ENCODE measurements at places on chromosomes 12 and 14.
A peak's percentile ranks its signal among the peaks of the same experiment; 100 is the strongest.

DNA sequence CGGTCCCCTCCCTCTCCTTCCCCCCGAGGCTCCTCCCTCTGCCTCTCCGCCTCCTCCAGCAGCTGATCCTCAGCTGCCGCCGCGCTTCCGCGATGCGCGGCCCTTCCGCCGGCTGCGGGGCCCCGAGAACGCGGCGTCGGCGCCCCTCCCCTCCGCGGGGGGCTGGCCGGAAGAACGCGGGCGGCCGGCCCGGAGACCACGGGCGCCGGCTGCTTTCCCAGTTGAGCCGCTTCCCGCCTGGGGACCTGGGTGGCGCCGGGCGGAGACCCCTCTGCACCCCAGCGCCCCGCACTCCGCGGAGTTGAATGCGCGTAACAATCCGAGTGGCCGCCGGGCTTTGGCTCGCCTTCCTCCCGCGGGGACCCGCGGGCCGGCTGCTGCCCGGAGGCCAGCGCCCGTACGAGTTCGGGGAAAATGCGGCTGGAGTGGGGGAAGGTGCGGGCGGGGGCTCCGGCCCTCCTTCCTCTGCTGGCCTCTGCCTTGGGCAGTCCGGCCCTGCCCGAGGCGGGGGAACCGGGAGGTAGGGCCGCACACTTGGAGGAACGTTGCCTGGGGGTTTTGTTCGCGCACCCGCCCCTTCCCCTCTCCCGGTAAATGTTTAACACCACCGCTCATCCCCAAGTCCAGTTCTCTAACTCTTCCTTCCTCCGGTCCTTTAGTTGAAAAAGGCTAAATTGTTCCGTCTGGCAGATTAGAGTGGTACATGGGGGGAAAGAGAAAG lies 393 bp upstream of the DCAF5 start:
- no peak for DNase-seq

DNA sequence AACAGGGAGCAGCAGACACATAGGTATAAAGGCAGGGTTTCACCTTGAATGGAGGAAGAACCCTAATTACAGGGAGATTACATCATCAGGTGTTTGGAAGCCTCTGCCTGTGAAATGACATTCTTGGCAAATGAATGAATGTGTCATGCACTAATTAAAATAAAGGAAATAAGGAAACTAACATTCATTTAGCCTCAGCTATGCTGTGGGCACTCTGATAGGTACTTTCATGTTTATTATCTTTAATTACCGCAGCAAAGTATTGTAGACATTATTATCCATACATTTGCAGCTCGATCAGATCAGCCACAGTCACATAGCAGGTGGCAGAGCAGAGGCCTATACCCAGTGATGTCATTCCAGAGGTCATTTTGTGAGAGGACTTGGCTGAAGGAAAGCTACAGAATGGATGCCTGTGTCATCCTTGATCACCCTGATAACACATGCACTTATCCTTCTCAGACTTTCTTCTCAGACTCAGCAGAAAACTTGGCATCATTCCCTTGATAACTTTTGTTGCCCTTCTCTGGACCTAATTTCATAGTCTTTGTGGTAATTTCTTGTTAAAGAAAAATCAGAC lies 18.4 kb downstream of the ZNF664 start:
- DNase-seq = no peak

- peak; percentile 10 for DNase-seq
Observed at GRCh38 chr14:100486025-100486828, 101.0 kb downstream of the BEGAIN start.

- DNase-seq = no peak
Observed at GRCh38 chr14:68864361-68864750, 71.5 kb upstream of the ZFP36L1 start.

GRCh38 chr14:100155049-100155621 lies 4.3 kb downstream of the DEGS2 start:
- DNase-seq = no peak

DNA sequence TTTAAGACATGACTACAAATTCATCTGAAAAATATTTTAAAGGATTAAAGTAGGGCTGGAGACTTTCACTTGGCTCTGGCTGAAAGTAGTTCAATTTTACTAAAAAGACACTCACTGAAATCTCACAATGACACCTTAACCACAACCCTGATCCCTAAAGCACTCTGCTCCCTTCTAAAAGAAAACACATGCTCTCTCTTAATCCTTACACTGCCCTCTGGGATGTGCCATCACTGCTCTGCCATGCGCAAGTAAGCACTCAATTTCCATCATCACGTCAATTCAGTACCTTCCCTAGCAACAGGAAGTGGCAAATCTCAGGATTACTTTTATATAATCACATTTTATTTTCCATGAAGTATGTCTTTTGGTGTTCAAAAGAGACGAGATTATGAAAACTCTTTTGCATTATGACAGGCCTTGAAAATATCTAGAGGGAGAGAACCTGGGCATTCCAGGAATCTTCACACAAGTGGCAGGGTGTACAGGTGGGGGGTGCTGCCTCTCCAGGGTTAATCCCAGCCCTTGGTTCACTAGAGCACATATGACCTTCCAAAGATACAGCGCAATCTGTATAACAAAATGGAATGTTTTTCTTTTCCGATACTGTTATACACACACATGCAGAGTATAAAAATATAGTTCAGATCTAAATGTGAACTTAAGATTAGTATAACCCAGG lies 7.3 kb downstream of the ATG14 start:
- no peak for DNase-seq

Measured in stimulated activated CD4-positive, alpha-beta T cell treated with anti-CD3 and anti-CD28 coated beads, Interleukin-1b, Interleukin-23, amount 100 ng/mL, for 1 hour (primary cell).